Fibroblast of upper back skin (primary cell): ENCODE measurements at places on chromosomes 1 and 21.
A peak's percentile ranks its signal among the peaks of the same experiment; 100 is the strongest.

- peak; percentile 36 for DNase-seq
These were observed 32.0 kb downstream of the NTPCR start for GRCh38 chr1:232982238-232982944.

DNA sequence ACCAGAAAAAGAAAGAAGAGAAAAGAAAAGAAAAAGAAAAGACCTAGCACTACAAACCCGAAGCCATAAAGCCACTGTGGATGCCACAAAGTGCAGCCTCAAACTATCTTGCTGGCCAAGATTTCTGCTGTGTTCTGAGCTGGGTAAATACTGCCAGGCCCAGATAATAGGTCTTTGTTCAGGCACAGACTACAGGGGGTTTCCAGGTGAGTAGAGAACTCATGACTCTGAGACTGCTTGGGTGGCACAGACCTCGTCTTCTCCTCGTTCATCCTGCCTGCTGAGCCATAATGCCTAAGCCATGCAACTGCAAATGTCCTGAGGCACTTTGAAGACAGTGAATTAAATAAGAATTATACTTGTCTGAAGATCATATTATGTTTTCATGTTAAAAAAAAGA, 651.8 kb downstream of the LMO4 start:
- DNase-seq: no peak

DNA sequence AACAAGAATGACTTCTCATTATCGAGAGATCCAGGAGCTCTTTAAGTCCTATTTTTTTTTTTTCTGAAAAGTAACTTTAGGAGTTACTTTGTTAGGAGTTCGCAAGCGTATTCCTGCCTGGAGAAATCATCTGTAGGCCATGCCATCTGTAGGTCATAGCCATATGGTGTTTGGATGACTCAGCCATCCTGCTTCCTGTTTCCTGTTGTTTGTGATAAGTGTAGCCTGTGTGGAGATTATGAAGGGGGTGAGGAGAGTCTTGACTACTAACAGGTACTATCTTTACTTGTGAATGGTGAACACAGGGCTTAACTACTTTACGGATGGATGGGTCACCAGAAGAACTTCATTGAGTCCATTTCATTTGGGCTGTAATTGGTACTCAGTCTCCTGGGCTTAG, 327.2 kb downstream of the PTPRU start:
- DNase-seq: no peak

- DNase-seq: no peak
These were observed 41.1 kb downstream of the TNFSF18 start for GRCh38 chr1:173009597-173009996.

DNA sequence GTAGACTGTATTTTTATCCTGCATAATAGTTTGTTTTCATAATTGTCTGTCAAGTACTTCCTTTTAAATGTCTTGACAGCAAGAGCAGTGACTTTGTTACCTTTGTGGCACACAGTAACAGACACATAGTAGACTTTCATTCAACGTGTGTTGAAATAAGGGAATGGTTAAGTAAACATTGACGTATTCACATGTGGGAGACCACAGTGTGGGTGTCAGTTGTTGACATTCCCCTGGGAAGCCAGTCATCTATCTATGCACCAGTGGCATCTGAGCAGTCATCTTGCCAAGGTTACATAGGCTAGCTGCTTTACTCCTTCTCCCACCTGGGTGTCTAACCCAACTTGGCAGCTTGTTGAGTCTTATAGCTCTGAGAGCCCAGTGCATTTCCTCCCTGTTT, 1.4 kb upstream of the NUP133 start:
- DNase-seq: no peak

GRCh38 chr1:81780705-81781454, 19.9 kb upstream of the ADGRL2 start:
- DNase-seq: no peak

GRCh38 chr21:27802816-27803475, 836.1 kb upstream of the ADAMTS5 start:
- peak; percentile 41 for DNase-seq

GRCh38 chr1:215001419-215002021, 81.0 kb upstream of the KCNK2 start:
- no peak for DNase-seq

GRCh38 chr1:175397103-175397502, 204.5 kb upstream of the KIAA0040 start:
- DNase-seq: no peak

DNA sequence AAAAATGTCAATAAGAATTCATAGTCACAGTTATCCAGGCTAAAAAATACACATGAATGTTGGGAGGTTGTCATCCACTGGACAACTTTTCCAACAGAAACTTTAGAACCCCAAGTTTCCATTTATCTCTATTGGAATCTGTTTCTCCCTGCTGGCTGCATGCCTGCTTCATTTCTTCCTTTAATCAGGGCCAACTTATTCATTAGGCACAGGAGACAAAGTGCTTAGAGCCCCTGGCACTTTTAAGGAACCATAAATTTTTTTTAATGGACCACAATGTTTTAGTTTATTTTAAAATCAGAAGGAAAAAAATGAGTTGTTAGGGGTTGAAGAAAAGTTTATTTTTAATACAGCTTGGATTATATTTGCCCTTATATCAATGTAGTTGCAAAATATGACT, 26.7 kb upstream of the C2CD2 start:
- no peak for DNase-seq

- DNase-seq: no peak
These were observed 96.6 kb downstream of the LMX1A start for GRCh38 chr1:165259706-165260428.

DNA sequence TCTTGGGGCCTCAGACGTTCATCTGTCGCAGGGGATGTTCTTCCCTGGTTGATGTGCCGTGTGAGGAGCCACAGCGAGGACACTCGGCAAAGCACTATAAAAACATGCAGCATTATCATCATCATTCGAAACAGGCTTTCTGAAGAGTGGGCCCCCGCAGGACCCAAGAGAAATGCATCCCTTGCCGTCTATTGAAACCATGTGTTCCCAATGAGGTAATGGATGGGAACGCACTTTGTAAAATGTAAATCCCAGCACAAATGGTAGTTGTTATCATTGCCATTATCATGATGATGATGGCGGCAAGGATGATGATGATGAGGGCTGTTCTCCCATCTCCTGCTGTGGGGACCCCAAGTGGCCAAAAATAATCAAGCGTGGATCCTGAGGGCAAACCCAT, 76.8 kb downstream of the GLIS1 start:
- peak; percentile 34 for DNase-seq

DNA sequence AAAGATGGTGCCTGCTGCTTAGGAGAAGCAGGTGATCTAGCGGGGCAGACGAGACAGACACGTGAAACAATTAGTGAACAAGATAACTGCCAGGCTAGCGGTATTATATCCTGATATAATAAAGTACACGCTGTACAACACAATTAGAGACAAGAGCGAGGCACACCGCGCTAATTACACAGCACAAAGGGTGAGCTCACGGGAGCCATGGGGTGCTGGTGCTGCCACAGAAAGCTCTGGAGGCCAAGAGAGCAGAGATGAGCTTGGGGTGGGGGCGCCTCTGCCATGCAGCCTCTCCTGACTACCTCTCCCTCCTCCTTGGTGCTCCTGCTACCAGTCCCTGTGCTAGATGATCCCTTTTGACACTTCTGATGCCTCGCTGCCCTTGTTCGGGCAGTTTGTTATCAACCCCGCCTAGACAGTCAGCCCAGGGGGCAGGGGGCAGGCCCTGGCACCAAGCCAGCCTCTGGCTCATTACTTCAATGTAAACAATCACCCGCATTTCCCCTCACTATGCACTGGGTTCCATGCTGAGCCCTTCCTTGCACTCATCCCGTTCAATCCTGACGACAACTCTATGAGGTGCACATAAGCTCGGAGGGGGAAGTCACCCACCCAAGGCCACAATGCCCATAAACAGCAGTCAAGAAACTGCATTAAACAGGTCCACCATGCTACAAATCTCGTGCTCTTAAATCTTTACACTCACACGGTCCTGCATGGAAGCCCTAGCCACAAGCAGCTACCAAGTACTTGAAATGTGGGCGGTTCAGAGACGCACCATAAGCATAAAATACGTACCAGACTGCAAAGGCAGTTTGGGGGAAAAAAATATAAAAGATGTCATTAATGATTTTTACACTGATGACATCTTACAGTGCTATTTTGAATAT, 103.0 kb downstream of the SSBP3 start:
- DNase-seq: no peak

DNA sequence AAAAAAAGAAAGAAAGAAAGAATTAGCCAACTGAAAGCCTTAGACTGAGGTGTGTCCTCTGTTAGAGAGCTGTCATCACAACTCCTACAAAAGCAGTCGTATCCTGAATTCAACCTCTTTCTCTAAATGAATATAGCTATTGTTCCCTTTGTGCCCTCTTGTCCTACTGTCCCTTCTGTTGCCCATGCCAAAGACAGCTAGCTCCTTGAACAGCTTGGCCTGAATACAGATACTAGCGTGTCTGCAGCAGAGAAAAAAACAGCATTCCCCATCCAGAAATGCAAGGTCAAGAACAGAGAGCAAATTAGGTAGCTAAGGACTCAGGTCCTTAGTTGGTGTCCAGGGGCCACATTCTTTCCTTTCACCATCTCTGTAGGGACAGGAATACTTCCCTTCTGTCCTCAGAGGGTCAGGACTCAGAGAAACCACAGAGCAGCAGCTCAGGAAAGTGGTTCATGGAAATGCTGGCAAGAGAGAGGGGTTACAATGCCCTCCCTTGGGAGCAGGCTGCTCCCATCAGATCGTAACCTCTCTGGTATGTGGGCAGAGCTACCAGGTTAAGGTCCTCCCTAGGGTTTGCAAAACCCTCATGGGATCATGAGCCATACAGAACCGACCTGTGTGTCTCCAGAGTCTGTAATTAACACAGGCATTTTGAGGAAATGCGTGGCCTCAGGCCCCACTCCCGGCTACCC, 1.8 kb upstream of the ZBTB48 start:
- DNase-seq: no peak

DNA sequence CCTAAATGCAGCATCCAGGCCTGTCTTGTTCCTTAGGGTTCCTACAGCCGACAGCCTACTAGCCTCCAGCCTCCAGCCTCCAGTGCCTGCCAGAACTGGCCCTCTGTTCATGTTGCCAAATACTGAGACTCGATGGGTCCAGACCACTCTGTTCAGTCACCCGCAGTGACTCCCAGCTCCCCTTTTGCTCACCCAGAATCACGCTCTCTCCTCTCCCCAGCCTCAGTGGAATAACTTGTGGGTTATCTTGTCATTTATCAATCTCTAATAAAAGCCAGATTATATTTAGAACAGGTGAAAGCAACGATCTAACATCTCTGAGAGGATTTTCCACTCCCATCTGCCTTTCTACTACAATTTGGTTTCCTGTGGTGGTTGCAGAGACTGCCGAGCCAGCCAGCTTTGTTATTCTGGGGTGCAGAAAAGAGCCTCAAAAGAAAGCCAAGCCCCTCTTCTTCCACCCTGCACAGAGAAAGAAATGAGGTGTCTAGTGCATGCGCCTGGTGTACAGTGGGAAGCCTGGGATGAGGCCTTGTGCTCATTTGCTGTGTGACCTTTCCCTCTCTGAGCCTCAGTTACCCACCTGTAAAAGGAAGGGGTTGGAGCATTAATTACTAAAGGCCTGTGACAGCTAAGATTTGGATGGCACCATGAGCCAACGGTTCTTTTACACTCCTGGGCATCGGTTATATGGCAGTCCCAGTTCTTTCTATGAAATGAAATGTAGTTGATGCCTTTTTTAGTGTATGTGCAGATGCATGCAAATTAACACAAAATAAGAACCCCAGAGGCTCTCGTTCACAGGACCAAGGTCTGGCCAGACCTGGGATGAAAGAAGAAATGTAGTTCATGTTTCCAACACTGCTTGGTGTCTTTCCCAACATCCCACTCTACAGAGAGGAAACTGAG, 42.9 kb upstream of the ID3 start:
- DNase-seq: no peak

- DNase-seq: no peak
These were observed 152.2 kb upstream of the RUNX1 start for GRCh38 chr21:35201288-35201687.

DNA sequence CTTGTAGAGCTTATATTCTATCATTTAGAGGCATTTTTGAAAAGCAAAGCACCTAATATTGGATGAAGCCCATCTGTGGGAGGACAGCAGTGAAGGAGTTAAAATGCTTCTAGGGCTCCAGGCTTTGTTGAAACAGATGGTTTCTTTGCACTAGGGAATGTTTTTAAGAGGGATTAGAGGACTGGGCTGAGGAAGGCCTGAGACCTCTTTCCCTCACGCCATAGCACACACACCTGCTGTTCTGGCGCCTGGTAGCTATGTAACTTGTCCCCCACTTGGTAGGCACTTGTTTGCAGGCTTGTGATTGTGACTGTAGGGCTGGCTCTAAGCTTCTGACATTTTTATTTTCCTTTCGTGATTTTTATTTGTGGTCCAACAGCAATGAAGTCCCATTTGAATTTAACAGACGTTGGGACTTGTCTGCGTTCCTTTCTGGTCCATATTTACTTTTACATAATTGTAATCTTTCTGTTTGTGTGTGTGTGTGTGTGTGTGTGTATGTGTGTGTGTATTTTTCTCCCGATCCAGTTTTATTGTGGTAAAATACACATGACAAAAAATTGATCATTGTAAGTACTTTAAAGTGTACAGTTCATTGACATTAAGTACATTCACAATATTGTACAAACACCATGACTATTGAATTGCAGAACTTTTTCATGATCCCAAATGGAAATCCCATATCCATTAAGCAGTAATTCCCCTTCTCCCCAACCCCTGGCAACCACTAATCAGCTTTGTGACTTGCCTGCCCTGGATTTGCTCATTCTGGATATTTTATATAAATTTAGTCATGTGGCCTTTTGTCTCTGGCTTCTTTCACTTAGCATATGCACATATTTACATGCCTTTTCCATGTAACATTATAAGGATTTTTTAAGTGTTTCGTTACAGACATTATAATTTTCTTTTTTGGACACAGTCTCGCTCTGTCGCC, 33.5 kb upstream of the MACF1 start:
- DNase-seq: no peak

DNA sequence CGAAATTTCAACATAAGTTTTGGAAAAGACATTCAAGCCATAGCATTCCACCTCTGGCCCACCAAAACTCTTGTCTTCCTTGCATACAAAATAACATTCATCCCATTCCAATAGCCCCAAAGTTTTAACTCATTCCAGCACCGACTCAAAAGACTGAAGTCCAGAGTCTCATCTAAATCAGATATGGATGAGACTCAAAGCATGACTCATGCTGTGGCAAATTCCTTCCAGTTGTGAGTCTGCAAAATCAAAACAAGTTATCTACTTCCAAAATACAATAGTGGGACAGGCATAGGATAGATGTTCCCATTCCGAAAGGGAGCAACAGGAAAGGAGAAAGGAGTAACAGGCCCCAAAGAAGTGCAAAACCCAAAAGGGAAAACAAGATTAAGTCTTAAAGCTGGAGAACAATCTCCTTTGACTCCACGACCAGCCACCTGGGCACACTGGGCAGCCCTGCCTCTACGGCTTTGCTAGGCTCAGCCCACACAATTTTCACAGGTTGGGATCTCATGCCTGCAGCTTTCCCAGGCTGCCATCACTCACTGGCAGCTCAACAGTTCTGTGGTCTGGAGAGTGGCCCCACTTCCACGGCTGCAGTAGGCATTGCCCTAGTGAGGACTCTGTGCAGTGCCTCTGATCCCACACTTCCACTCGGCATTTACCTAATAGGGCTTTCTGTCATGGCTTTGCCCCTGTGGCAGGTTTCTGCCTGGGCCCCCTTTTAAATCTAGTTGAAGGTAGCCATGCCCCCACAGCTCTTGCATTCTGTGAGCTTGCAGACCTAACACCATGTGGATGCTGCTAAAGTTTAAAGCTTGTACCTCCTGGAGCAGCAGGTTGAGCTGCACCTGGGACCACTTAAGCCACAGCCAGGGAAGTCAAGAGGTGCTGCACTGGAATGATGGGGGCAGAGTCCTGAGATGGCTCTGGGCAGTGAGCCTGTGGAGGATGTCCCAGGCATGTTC, 51.0 kb downstream of the RUNX3 start:
- DNase-seq: peak; percentile 75

- DNase-seq: no peak
These were observed 255.6 kb upstream of the DPYD start for GRCh38 chr1:98176414-98176813.
